ENCODE measurements at places on chromosomes 5 and 9.
A peak's percentile ranks its signal among the peaks of the same experiment; 100 is the strongest.

DNA sequence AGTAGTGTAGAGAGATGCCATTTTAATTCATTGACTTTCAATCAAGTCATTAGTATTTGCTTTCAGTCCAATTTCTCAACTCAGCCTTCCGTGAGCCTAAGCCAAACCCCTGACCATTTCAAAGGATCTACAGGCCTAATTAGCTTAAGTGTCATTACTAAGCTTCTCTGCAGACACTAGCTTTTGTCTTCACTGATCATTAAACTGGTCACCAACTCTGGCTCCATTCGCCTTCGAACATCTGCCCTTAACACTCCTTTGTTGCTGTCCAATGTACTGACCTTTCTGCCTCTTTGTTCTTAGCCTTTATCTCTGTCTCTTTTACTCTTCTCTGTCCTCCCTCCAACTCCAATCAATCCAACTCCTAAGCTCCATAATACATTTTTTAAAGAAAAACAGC, 299.3 kb downstream of the DIRAS2 start:
- peak; percentile 31 for DNase-seq

- no peak for DNase-seq
Measured at GRCh38 chr9:20985851-20986600, 45.4 kb downstream of the HACD4 start.

DNA sequence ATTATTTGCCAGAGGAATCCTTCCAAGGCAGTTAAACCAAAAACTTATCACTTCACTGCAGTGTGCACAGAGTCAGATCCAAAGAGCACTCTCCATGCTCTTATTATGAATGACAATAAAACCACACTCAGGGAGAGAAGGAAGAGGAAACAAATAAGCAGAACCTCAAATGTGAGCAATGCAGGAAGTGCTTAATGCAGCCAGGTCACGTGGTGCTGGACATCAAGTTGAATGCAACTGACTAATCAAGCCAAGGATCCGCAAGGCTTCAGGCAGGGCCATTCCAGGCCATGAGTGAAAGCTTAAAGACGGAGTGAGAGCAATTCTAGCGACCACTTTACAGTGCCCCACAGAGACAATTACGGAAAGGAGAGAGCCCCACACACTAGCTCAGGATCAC, 230.4 kb upstream of the PUM3 start:
- DNase-seq = peak; percentile 11

GRCh38 chr5:171906703-171907590, 99.5 kb downstream of the FBXW11 start:
- no peak for DNase-seq

DNA sequence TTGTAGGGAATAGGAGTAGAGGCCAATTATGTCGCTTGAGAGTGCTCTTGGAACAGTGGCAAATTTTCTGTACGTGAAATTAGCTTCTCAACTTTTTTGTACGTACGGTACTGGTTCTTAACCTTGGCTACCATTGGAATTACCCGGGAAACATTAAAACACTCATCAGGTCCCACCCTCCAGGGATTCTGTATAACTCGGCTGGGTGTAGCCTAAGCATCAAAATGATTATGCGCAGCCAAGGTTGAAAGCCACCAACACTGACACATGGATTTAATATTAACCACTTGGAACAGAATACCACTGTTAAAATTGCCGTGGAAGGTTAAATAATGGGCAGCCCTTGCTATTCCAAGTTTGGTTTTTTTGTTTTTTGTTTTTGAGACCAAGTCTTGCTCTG, 17.4 kb downstream of the DNAJA1 start:
- DNase-seq = no peak

DNA sequence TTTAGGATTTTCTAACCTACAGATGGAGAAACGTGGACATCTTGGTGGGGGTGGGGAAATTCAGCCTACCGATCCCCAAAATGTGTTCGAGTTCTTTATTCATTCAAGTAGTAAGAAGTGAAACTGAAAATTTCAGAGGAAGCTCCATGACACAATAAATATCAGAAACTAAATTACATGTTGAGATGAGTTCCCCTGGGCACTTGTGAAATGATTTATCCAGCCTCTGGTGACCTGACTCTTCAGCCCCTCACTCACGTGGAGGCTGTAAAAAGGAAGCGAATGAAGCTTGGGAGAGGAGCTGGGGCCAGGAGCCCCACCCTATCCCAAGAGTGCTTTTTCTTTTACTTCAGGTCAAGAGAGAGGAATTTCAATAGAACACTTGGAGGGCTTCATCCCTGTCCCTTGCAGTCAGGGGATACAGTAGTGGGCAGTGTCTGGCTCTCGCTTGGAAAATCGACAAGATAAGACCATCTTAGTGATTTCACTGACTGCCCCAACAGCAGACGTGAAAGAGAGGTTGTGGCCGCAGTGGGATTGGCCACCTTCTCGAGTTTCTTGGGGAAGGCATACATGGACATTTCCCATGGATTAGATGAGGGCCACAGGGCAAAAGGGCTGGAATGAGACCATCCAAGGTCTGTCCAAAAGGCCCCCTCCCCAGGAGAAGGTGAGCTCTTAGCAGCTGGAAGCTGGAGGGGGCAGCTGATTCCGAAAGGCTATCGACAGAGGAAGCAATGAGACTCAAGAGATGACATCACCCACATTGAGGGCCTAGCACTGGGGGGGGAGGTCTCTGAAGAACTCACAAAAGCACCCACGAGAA, 76.8 kb upstream of the SH3PXD2B start:
- DNase-seq = no peak

DNA sequence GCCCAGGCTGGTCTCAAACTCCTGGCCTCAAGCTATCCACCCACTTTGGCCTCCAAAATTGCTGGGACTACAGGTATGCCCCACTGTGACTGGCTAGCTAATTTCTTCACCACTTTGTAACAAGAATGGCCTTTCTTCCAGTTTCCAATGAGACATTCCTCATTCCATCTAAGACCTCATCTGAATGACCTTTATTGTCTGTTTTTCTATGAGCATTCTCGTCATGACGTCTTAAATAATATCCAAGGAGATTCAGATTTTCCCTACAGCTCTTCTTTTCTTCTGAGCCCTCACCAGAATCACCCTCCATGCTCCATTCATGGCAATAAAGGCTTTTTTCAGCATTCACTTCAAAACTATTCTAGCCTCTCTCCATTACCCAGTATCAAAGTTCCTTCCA, 30.2 kb upstream of the STK32A start:
- no peak for DNase-seq

DNA sequence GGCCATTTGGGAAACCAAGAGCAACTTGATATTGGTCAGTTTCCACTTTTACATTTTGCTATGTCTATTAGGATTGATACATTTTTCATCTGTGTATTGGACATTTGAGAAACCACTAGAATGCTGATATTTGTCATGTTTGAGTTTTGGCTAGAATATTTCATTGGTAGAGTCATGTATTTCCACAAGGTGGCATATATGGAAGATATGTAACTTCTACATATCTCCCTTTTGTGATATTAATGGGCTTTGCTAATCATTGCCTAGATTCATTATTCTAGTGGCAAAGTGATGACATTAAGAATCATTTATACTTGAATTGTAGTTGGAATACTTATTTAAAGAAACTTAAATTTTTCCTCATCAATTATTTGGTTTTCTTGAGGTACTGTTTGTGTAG, 692.9 kb upstream of the EDIL3 start:
- DNase-seq = no peak

DNA sequence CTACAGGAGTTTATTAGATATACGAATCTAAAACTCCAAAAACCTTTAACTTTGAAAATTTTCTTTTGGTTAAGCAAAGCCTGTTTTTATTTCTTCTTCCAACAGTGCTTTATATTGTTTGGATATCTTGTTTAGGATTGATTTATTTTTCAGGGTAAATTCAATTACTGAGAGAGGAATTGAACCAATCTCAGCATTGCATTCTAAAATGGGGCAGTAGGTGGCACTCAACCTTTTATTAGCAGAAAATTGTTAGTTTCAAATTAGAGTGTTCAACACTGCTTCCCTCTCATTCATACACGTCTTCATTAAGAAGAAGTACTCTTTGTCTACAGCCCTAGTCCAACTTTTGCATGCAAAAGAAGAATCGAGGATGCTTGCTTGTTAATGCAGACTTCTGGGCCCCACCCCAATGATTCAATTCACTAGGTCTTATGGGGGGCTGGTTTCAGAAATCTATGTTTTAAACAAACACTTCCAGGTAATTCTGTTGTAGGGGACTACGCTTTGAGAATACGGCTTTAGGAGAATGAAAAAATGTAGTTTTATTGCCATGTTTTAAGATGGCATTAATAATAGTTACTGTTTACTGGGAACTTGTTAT, 26.6 kb downstream of the MRPL22 start:
- DNase-seq = peak; percentile 17

DNA sequence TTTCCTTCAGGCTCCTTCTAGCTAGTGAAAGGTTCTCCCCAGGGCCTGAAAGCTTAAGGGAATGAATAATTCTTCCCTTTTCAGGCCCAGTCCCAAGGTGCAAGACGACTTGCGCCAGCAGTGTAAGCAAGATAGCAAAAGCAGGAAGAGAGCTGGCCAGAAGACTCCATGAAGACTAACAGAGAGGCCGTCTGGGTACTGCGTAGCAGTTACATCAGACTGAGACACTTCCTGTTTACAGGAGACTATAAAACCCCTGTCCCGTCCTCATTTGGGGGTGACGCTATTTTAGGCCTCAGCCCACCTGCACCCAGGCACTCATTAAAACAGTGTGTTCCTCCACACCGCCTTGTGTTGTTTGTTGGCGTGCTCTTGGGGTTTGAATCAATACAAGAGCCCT, 90.7 kb upstream of the MOCS2 start:
- no peak for DNase-seq
